Testis (tissue), 5 donors: ENCODE measurements at places on chromosomes 13 and 19.

GRCh38 chr13:46896341-46897137 lies at the start of gene HTR2A:
HTR2A (minus strand) TSS chr13:46897053; CDS start chr13:46895906, 1,147 bp downstream.
- peak within 1 kb of the TSS; percentile 41 for H3K4me3 ChIP-seq
- no peaks in the 10 kb centered on the region for H3K27me3 ChIP-seq
- no peaks in the 10 kb centered on the region for H3K36me3 ChIP-seq
- no peaks in the 10 kb centered on the region for H3K4me1 ChIP-seq

DNA sequence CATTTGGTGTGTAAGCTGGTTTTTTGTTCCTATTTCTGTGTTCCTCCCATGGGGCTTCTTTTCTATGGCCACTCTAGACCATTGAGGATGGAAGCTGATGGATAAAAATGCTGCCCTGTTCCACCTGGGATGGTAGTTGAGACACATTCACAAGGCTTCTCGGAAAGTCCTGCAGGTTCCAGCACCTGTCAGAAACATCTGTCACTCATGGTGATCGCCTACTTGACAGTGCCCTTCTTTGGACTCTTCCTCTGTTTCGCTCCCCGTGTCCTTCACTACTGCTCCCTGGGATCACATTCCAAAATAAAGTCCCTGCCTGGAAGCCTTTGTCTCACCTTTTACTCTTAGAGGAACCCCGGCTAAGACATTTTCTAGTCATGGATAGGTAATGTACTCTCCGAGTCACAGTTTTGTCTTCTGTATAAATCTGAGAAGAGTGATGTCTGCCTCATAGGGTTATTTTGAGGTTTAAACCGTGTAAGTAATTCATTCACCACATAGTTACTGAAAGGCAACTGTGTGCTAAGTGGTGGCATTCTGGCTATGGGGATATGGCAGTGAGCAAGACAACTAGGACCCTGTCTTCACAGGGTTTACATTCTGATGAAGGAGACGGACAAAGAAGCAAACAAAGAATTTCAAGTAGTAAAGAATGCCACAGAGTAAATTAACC lies 21.0 kb downstream of the UBAC2 start:
- no peaks in the 10 kb centered on the region for H3K27me3 ChIP-seq
- no peak overlapping the region for H3K27ac ChIP-seq
- no peaks in the 10 kb centered on the region for H3K36me3 ChIP-seq
- no peak overlapping the region for H3K4me3 ChIP-seq
- H3K4me1 ChIP-seq, result peaks cover 13% of the 10 kb centered on the region

DNA sequence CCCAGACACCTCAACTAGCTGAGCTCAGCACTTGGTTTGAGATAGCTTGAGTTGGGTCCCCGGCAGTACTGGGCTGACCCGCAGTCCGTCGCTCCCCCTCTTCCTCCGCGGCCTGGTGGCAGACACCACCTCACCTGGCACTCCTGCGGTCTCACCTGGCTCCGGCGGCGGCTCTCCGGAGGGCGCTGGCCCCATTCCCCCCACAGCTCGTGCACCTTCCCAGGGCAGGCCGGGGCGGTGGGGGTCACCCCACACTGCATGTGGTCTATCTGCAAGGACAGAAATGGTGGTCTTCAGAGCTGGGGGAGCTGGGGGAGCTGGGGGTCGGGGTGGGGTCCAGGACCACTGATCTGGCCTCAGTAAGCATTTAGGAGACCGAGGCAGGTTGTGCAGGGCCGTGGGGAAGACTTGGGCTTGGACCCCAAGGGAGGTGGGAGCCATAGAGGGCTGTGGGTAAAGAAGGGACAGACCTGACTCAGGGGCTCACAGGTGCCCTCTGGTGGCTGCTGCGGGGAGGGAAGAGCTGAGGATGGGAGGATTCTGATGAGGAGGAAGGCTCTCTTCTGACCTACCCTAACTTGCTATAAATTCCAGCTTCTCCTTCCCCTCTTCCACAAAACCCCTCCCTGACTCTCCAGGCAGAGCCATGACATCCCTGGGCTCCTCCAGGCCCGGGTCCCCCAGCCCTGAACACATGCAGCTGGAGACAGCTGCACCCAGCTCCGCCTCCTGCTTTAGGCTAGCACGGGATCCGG lies 6.7 kb upstream of the PLIN4 start:
- no peak overlapping the region for H3K27ac ChIP-seq
- H3K36me3 ChIP-seq, result no peaks in the 10 kb centered on the region
- H3K4me3 ChIP-seq, result no peak overlapping the region
- H3K4me1 ChIP-seq, result no peaks in the 10 kb centered on the region
- DNase-seq, result peak; percentile 57
- H3K27me3 ChIP-seq, result no peaks in the 10 kb centered on the region

DNA sequence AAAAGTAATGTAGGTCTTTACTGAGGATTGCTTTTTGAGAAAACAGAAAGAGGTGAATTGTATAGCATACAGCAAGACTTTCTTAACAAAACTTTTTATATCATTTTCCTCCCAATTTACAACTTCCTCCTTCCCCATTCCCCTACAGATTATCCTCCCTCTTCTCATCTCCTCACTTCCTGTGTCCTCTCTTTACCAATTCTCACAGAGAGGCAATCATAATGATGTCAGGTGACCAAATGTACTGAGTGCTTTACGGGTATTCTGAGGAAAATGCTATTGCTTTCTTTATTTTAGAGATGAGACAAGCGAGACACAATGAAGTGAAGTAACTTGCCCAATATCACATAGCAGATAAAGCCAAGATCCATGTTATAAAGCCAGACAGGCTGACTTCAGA lies 1.7 kb upstream of the MTMR6 start:
- no peak for DNase-seq
- H3K4me3 ChIP-seq, result no peak overlapping the region
- no peaks in the 10 kb centered on the region for H3K36me3 ChIP-seq
- H3K27me3 ChIP-seq, result no peaks in the 10 kb centered on the region
- H3K4me1 ChIP-seq, result peaks cover 7% of the 10 kb centered on the region

DNA sequence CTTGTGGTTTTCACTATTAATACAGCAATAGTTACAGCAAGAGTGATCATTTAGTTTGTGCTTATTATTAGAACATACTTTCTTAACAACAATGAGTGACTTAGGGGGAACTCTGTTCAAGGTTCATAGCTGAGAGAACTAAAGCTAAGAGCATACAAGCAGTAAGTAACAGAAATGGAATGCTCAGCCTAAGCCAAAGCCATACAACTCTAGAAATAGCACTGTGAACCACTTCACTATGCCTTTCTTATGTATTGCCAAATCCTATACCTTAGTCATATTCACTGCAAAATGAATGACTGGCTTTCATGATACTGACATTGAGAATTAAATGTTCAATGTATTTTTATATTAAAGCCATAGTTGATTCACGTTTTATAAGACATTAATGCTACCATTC lies 599.7 kb upstream of the SLITRK1 start:
- H3K36me3 ChIP-seq, result no peaks in the 10 kb centered on the region
- no peaks in the 10 kb centered on the region for H3K4me1 ChIP-seq
- DNase-seq, result no peak

GRCh38 chr13:42040730-42041010 lies 7.8 kb upstream of the DGKH start:
- H3K36me3 ChIP-seq, result no peaks in the 10 kb centered on the region
- no peak for DNase-seq
- H3K4me1 ChIP-seq, result peaks cover 8% of the 10 kb centered on the region
- H3K27me3 ChIP-seq, result no peaks in the 10 kb centered on the region

DNA sequence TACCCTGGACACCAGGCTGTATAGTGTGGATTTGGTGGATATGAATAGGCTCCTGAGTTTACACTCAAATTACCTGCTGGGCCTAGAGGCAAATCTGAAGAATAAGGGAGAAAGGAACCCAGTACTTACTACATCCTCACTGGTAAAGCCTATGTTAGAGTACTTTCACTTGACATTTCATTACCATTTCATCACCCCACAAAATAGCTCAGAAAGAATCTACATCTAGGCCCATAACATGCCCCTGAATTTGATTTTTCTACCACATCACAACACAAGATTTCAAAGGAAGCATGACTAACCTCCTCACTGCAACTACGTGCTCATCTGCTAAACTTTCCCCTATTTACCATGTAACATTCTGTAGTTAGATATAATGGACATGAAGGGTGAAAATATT lies 43.3 kb downstream of the VWA8 start:
- peaks cover 5% of the 10 kb centered on the region for H3K4me1 ChIP-seq
- no peak overlapping the region for H3K27ac ChIP-seq
- no peak for DNase-seq
- no peak overlapping the region for H3K4me3 ChIP-seq

DNA sequence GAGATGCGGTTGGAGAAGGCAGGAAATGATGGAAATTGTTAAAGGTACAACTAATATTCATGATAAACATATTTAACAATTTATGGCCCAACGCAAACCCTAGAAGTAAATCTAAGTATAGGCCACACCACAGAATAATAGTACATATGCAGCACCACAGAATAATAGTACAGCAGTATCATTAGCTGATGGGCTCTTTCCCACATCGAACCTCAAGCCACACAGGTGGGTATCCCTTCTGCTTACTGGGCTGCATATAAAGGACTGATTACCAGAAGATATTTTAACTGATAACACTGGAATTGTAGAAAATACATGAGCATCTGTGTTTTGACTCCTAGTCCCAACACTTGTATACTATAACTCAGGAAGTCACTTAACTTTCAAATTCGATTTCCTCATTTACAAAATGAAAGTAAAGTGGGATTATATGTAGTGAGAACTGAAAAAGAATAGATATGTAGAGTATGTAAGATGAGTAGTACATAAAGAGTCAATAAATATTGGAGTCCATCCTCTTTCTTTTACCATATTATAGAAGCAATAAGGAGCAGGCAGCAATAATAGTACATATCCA lies 91.5 kb downstream of the TSC22D1 start:
- no peaks in the 10 kb centered on the region for H3K4me1 ChIP-seq
- H3K27me3 ChIP-seq, result no peaks in the 10 kb centered on the region

DNA sequence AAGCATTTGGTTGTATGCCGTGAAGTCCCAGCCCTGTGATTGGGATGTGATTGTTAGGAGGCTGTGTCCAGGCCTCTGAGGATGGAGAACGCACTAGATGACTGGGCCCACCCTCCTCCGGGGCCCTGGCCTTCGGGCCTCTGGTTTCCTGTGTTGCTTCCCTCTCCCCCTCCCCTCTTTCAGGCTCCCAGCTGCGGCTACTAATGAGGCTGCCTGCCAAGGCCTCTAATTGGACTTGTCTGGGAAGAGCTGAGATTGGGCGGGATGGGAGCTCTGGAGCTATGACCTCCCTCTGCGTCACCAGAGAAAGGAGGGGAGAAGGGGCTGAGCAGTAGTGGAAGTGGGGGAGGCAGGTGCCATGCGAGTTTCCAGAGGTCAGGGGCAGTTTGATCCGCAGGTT lies 9.9 kb downstream of the PTH2 start:
- no peaks in the 10 kb centered on the region for H3K4me1 ChIP-seq
- no peak overlapping the region for H3K4me3 ChIP-seq
- H3K27me3 ChIP-seq, result no peaks in the 10 kb centered on the region
- H3K27ac ChIP-seq, result no peak overlapping the region

GRCh38 chr13:103275081-103275480 lies 208.9 kb upstream of the SLC10A2 start:
- H3K27me3 ChIP-seq, result no peaks in the 10 kb centered on the region
- DNase-seq, result no peak
- no peak overlapping the region for H3K27ac ChIP-seq
- no peaks in the 10 kb centered on the region for H3K4me1 ChIP-seq

DNA sequence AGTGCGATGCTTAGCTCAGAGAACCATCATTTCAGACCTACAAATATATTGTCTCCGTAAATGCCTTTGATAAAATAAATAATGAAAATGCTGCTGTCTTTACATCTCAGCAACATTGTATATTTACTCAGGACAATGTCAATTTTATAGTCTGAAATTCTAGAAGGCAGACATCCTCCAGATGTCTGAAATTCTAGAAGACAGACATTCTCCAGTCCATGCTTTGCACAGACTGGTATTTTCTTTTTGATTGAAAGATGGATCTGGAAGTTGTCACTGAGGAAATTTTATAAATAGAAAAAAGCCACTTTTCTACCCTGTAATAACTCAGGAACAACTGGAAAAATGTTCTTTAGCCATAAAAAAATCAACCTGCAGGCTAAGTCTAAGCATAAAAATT lies 2293.3 kb downstream of the PCDH9 start:
- DNase-seq, result no peak
- H3K4me3 ChIP-seq, result no peak overlapping the region
- no peaks in the 10 kb centered on the region for H3K4me1 ChIP-seq
- no peak overlapping the region for H3K27ac ChIP-seq

- H3K4me1 ChIP-seq, result no peaks in the 10 kb centered on the region
- no peak for DNase-seq
- no peaks in the 10 kb centered on the region for H3K27me3 ChIP-seq
These were observed 136.4 kb upstream of the PCDH9 start for GRCh38 chr13:67366533-67366932.

GRCh38 chr13:65035302-65035701 lies 2194.8 kb downstream of the PCDH9 start:
- H3K36me3 ChIP-seq, result no peaks in the 10 kb centered on the region
- no peak overlapping the region for H3K4me3 ChIP-seq
- H3K27me3 ChIP-seq, result no peaks in the 10 kb centered on the region
- H3K4me1 ChIP-seq, result no peaks in the 10 kb centered on the region

- no peak overlapping the region for H3K4me3 ChIP-seq
- no peak for DNase-seq
- H3K27me3 ChIP-seq, result no peaks in the 10 kb centered on the region
- H3K4me1 ChIP-seq, result no peaks in the 10 kb centered on the region
- H3K36me3 ChIP-seq, result no peaks in the 10 kb centered on the region
- no peak overlapping the region for H3K27ac ChIP-seq
These were observed 54.7 kb downstream of the C13orf46 start for GRCh38 chr13:113918981-113919701.

DNA sequence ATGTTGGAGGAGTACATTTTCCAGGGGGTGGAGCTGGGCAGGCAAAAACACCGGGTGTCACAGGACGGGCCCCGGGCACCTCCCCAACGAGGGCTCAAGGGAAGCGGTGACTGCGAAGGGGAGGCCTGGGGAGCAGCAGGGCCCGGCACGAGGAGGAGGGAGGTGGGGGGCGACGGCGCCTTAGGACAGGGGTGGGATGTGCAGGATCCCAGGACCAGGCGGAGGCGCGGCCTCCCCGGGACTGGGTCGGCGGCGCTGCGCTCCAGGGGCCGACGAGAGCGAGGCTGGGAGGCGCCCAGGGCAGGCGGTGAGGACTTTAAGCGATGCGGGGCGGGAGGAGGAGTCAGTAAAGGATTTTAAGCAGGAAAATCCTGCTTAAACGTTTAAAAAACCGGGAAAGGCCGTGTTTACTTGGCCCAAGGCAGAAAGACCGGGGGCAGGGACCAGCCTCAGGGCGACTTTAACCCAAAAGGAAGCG lies 427 bp downstream of the ZNF160 start:
- peak overlapping the region; percentile 85 for H3K27ac ChIP-seq
- no peak for DNase-seq
- H3K4me3 ChIP-seq, result peak overlapping the region; percentile 94
- H3K4me1 ChIP-seq, result peaks cover 13% of the 10 kb centered on the region
- H3K27me3 ChIP-seq, result no peaks in the 10 kb centered on the region

GRCh38 chr19:5128251-5128935 lies 159.5 kb downstream of the KDM4B start:
- peak overlapping the region; percentile 74 for H3K27ac ChIP-seq
- H3K4me3 ChIP-seq, result no peak overlapping the region
- peaks cover 66% of the 10 kb centered on the region for H3K4me1 ChIP-seq
- H3K27me3 ChIP-seq, result no peaks in the 10 kb centered on the region

- H3K4me1 ChIP-seq, result no peaks in the 10 kb centered on the region
- H3K36me3 ChIP-seq, result no peaks in the 10 kb centered on the region
- H3K27me3 ChIP-seq, result no peaks in the 10 kb centered on the region
- no peak for DNase-seq
These were observed 348.1 kb upstream of the MIR17HG start for GRCh38 chr13:90999401-90999800.

GRCh38 chr13:99986741-99987140 lies 5.2 kb downstream of the ZIC2 start:
- no peak for DNase-seq
- H3K4me1 ChIP-seq, result no peaks in the 10 kb centered on the region
- no peak overlapping the region for H3K27ac ChIP-seq
- no peaks in the 10 kb centered on the region for H3K27me3 ChIP-seq
- H3K4me3 ChIP-seq, result no peak overlapping the region
- no peaks in the 10 kb centered on the region for H3K36me3 ChIP-seq
